Activated naive CD8-positive, alpha-beta T cell treated with anti-CD3 and anti-CD28 coated beads, Interleukin-2, amount 50 U/mL, for 24 hours (primary cell): ENCODE measurements at places on chromosomes 11 and 22.

- no peak for DNase-seq
Measured at GRCh38 chr11:118155776-118156530, 3.3 kb upstream of the SCN4B start.

GRCh38 chr11:95262994-95263765 lies 32.2 kb upstream of the SESN3 start:
- no peak for DNase-seq

DNA sequence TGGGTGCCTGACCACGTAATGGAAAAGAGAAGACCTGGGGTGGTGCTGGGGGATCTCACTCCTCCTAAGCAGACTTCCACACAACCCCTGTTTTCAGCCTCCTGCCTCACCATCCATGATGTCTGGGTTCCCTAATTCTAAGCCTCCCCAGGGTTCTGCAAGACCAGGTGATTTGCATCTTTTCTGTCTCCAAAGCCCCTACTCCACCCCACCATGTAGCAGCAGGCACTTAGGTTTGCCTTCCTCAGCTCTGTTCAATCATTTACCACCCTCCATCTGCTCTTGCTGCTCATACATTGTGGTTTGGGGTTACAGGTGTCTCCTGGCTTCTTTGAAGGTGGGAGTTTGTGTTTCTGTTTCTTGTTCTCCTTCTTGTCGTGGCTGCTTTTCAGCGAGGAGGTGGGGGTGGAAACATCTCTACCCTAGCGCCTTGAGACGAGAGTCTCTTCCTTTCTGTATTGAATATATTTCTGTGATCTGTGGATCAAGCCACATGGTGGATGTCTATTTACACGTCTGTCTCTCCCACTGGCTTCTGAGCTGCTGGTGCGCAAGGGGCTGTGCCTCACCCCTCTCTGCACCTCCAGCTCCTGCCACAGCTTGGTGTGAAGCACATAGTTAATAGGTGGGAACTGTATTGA lies 6.6 kb upstream of the SSTR3 start:
- DNase-seq = no peak

- no peak for DNase-seq
Measured at GRCh38 chr22:30891781-30892180, 76.8 kb downstream of the MORC2 start.

DNA sequence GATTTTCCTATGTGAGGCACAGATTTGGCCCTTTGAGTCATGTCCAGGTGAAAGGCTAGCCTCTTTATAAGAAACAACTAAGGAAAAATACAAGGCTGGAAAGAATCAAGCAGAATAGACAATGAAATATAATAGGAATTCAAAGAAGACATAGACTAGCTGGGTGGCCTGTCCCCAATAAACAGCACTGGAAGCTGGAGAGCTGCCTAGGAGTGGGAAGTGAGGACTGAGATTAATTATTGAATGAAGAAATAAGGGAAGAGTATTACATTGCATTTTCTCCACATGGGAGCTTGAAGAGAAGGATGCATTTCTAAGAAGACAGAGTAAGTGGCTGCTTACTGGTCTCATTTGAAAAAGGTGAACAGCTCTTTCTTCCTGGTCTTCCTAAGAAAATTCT lies 100.0 kb downstream of the CCDC34 start:
- no peak for DNase-seq
